ENCODE measurements at places on chromosomes 7 and 10. TPM values are rescaled to one million over a fixed set of nuclear protein-coding genes. Genes with fewer than 3 reads are reported as not detected.

The TMEM196 gene
- total RNA-seq: 0.55 TPM

The MYL10 gene
- total RNA-seq: not detected

The CPA5 gene
- total RNA-seq: not detected

DNA sequence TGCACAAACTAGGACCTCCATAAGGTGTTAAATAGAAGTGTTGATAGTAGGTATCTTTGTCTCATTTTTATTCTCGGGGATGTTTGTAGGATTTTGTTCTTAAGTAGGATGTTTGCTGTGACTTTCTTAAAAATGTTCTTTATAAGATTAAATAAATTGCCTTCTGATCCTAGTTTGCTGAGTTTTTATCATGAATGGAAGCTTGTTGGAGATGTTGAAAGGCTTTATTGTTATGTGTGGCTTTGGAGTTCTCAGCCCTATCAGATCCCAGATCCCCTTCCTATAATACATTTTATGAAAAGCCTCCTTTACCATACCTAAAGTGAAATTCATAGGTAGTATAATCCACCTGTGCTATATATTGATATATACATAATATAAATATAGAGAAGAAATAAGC is 40.1 kb downstream of the NHLRC2 start:
- H3K27me3 ChIP-seq: no peaks in the 10 kb centered on the region
- peaks cover 26% of the 10 kb centered on the region for H3K36me3 ChIP-seq
- peaks cover 10% of the 10 kb centered on the region for H3K4me1 ChIP-seq
- DNase-seq: no peak
- H3K27ac ChIP-seq: peak overlapping the region; percentile 30

DNA sequence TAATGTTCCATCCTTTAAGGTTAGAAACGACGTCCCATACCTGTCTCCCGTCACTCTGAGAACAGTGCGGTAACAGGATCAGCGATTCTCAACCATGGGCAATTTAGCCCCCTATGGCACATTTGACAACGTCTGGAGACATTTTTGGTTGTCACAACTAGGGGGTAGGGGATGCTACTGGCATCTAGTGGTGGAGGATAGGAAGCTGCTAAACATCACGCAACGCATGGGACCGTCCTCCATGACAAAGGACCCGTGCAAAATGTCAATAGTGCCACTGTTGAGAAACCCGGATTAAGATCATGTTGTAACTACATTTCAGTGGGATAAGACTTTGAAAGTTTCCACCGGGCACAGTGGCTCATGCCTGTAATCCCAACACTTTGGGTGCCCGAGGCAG is 5.0 kb upstream of the PAXIP1 start:
- no peak overlapping the region for H3K27ac ChIP-seq
- peak overlapping the region; percentile 78 for H3K4me3 ChIP-seq
- H3K27me3 ChIP-seq: no peaks in the 10 kb centered on the region
- peaks cover 4% of the 10 kb centered on the region for H3K36me3 ChIP-seq

DNA sequence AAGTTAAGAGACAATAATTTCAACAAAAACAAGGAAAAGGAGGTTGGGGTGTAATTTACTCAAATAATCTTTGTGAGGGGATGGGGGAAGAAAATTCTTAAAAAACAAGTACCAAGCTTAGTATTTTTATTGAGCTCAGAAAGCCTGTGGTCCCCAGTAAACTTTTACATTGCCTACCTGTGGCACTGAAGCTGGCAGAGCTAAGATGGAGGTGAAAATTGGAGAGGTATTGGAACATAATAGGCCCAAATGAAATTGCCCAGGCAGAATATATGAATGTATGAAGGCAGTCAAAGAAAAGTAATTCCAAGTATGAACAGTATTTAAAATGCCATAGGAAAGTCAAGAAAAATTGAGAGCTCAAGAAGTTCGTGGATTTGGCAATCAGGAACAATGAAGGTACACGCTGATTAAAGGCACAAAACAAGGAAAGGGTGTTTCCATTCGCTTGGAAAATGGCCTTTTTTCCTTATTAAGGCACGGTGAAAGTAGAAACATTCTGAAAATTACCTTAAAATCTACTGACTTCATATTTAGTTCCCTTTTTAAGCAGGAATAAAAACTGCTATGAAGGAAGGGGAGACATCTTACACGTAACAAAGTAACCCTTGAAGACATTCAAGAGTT is 3.4 kb upstream of the KMT2E start:
- H3K4me1 ChIP-seq: peaks cover 57% of the 10 kb centered on the region
- DNase-seq: no peak
- H3K36me3 ChIP-seq: peaks cover 12% of the 10 kb centered on the region
- peak overlapping the region; percentile 100 for H3K4me3 ChIP-seq

GRCh38 chr7:117019287-117019686 is 66.0 kb downstream of the ST7 start:
- H3K36me3 ChIP-seq: no peaks in the 10 kb centered on the region
- no peak for DNase-seq
- H3K4me3 ChIP-seq: no peak overlapping the region
- peaks cover 7% of the 10 kb centered on the region for H3K4me1 ChIP-seq
- H3K27ac ChIP-seq: no peak overlapping the region
- H3K27me3 ChIP-seq: no peaks in the 10 kb centered on the region

GRCh38 chr10:68027429-68027828 is 47.7 kb downstream of the HERC4 start:
- peaks cover 9% of the 10 kb centered on the region for H3K36me3 ChIP-seq
- no peak for DNase-seq
- no peaks in the 10 kb centered on the region for H3K27me3 ChIP-seq
- peaks cover 4% of the 10 kb centered on the region for H3K4me1 ChIP-seq

- no peak overlapping the region for H3K27ac ChIP-seq
- H3K4me1 ChIP-seq: no peaks in the 10 kb centered on the region
- H3K36me3 ChIP-seq: peaks cover 28% of the 10 kb centered on the region
- H3K27me3 ChIP-seq: no peaks in the 10 kb centered on the region
- no peak overlapping the region for H3K4me3 ChIP-seq
- no peak for DNase-seq
These were observed 28.5 kb upstream of the TRIM24 start for GRCh38 chr7:138431517-138431916.

GRCh38 chr10:77072836-77073662 is 564.6 kb downstream of the KCNMA1 start:
- no peak for DNase-seq
- no peak overlapping the region for H3K4me3 ChIP-seq
- no peaks in the 10 kb centered on the region for H3K27me3 ChIP-seq
